Left lung (tissue), 14 donors: ENCODE measurements at places on chromosomes 13 and 19. TPM values are rescaled to one million over a fixed set of nuclear protein-coding genes. Genes with fewer than 3 reads are reported as not detected.

GRCh38 chr13:64332048-64332447, 2898.1 kb downstream of the PCDH9 start:
- H3K27me3 ChIP-seq, result no peaks in the 10 kb centered on the region
- no peaks in the 10 kb centered on the region for H3K4me1 ChIP-seq
- no peak overlapping the region for H3K4me3 ChIP-seq
- H3K27ac ChIP-seq, result no peak overlapping the region

C19orf67 gene
- not detected for total RNA-seq

ZNF766 gene
- total RNA-seq, result 14.1 TPM

TUBA3C gene
- not detected for total RNA-seq

DNA sequence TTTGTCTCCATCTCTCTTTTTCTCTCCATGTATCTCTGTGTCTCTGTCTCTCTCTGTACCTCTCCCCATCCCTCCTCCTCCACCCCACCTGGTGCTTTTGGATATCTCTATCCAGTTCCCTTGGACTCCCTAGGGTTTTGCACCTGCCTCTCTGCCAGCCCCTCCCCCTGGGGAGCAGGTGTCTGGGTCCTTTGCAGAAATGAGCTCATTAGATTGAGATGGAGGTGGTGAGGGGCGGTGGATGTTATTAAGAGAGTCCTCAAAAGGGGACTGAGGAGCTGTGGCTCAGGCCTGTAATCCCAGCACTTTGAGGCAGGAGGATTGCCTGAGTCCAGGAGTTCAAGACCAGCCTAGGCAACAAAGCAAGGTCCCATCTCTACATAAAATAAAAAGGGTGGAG, 2.1 kb downstream of the KCNN4 start:
- no peak overlapping the region for H3K4me3 ChIP-seq
- peaks cover 25% of the 10 kb centered on the region for H3K27me3 ChIP-seq
- no peak for DNase-seq
- H3K4me1 ChIP-seq, result peaks cover 58% of the 10 kb centered on the region
- H3K27ac ChIP-seq, result peak overlapping the region; percentile 80
- no peaks in the 10 kb centered on the region for H3K36me3 ChIP-seq

NLRP4 gene
- not detected for total RNA-seq

DNA sequence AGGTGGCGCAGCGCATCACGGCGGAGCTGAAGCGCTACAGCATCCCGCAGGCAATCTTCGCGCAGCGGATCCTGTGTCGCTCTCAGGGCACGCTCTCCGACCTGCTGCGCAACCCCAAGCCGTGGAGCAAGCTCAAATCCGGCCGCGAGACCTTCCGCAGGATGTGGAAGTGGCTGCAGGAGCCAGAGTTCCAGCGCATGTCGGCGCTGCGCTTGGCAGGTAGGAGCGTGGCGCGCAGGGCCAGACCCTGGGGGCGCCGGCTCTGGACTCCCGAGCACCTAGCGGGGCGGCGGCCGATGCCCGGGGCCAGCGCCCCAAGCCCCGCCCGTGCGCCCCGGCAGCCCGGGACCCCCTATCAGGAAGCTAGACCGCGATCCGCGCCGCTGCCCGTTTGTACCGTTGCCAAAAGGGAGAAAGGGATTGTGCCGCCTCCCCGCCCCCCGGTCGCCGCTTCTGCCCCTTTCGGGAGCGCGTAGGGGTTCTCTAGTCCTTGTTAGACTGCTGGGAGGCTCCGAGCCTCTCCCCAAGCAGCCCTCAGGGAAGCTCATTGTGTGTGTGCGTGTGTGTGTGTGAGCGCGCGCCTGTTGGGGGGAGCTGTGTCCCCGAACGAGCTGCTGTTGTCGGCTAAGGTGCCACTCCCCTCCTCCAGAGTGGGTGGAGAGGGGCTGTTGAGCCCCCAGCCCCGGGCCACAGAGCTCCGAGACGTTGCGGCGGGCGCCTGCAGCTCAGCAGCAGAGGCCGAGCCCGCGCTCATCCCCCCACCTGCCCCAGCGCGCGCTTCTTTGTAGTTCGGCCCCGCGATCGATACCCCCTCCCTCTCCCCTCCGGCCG, 1.5 kb downstream of the ONECUT3 start:
- H3K36me3 ChIP-seq, result no peaks in the 10 kb centered on the region
- no peak for DNase-seq
- no peak overlapping the region for H3K4me3 ChIP-seq
- no peak overlapping the region for H3K27ac ChIP-seq

PIBF1 gene
- 25.0 TPM for total RNA-seq

SRRM5 gene
- 0.32 TPM for total RNA-seq
